ENCODE measurements at places on chromosomes 16 and 17.

DNA sequence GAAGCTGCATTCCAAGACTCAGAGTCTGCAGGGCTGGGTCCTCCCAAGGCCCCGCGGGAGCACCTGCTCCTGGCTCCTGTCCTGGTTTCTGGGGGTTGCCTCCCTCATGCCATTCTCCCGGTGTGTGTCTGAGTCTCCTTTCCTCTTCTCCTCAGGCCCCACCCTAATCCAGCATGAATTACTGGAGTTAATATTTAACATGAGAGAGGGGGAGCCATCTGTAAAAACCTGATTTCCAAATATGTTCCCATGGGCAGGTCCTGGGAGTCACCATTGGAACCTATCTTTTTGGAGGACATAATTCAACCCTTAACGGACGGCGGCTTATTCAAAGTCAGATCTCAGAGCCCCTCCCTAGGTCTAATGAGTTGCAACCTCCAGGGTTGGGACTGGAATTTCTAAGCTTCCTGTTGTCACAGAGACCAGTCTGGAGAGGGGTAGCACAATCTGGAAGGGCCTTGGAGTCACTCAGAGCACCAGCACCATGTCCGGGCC, 5.4 kb downstream of the C17orf99 start:
- DNase-seq = no peak

DNA sequence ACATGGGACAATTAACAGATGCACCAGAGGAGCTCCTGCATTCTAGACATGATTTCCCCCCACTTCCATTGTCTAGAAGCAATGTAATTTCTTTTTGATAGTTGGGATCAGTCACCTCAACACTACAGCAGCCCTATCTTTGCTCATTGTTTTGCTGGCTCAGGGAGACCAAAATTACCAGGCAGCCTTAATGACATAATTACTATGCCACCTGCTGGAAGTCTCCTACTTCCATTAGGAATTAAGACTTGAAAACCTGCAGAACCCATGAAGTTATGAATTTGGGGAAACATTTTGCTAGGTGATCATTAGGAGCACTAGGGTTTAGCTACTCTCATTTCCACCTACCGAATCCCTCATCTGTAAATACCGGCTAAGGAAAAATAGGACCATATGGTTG, 312.0 kb upstream of the CA10 start:
- no peak for DNase-seq

DNA sequence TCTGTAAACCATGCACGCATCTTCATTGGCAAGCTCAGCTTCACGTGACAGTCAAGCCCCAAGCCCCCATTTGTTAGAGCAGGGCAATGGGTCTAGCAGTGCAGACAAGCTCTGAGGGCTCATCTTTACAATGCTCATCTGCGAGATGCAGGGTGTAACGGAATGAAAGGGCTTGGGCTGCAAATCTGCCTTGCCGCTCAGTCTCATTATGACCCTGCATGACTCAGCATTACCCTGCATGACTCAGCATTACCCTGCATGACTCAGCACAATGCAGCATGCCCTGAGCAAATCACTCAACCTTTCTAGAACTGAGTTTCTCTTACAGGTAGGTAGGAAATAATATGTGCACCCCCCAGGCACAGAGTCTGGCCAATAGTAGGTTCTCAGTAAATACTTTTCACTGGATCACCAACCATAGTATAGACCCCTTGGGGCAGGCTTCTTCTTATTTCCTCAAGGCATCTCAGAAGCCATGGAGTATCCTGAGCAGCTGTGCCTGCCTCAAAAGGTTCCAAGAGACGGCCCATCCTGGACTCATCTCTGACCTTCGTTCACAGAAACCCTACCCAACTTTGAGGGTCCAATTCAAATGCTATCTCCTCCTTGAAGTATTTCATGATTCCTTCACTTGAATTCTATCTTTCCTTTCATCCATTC, 391.3 kb upstream of the CDH5 start:
- DNase-seq = no peak

- no peak for DNase-seq
These were observed 1629.5 kb upstream of the GOT2 start for GRCh38 chr16:60363566-60363965.

- no peak for DNase-seq
These were observed 12.7 kb upstream of the FAM20A start for GRCh38 chr17:68613739-68614298.

DNA sequence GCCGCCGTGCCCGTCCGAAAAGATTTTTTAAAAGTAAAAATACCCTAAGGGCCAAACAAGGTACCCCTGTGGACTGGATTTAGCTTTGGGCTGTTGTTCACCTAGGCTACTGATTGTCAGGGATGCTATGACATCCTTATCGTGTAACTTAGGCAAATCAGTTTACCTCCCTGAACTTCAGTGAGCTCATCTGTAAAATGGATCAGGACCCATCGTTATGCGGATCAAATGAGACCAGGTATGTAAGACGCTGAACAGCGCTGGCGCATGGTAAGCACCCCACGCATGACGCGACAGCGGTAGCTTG, 658 bp upstream of the ZNF771 start:
- no peak for DNase-seq

DNA sequence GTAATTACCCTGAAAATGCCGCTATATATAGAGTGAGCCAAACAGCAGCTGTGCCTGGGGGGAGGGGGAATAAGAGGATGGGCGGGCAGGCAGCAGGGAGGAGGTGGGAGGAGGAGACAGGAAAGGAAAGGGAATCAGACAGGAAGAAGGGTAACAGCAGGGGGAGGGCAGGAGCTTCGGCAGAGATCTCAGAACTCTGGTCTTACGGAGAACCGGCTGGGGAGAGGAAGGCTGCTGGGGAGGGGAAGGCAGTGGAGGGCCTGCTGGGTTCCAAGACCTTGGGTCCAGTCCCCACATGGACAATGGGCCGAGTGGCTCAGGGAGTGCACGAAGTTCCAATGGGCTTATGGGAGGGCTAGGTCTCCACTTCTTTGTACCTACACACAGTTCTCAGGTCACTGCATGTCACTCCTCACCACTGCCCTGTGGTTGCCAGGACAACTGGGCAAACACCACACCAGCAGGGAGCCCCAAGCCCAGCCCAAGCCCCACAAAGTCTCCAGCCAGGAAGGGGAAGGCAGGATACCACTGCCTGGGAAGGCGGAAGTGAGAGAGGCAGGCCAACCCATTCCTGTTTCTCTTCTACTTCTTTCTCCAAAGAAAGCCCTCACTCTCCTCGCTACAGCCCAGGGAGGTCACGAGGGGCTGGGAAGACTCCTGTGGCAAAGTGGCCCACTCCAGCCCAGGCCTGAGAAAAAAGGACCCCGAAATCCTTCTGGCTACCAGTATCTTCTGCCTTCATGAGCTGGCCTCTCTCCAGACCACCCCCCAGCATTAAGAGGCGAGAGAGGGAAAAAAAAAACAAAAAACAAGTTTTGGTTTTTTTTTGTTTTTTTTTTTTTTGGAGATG, 25.3 kb downstream of the G6PC3 start:
- peak; percentile 64 for DNase-seq

All from gastrocnemius medialis (tissue), 4 donors.